ENCODE measurements at places on chromosomes 12 and 14.

GRCh38 chr12:29957835-29958234, 174.1 kb upstream of the TMTC1 start:
- no peak for DNase-seq

GRCh38 chr14:69712599-69713088, 54.3 kb upstream of the SRSF5 start:
- no peak for DNase-seq

- DNase-seq = no peak
Measured at GRCh38 chr12:98870504-98870903, 225.4 kb downstream of the APAF1 start.

DNA sequence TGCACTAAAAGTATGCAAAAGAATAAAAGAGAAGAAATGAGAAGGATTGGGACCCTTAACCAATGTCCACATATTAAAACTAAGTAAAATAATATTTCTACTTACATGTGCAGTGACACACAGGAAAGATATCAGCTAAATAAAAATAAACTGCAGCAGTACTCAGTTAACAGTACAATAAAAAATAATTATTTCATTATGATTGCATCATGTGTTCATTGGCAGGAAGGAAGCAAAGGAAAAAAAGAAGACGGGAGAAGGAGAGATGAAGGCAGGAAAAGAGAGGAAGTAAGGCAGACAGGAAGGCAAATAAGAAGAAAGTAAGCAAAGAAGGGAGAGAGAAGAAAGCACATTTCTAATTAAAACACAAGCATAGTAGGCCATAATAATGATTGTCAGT, 33.0 kb downstream of the RASSF9 start:
- no peak for DNase-seq

GRCh38 chr12:98772818-98773217, 127.7 kb downstream of the APAF1 start:
- no peak for DNase-seq

Measured in astrocyte of the spinal cord (primary cell).